Activated CD4-positive, alpha-beta memory T cell treated with anti-CD3 and anti-CD28 coated beads for 36 hours (primary cell): ENCODE measurements at places on chromosomes 7 and 10.

- DNase-seq = no peak
These were observed 48.2 kb upstream of the DPYSL4 start for GRCh38 chr10:132138596-132138995.

GRCh38 chr10:13335881-13336280 lies 12.2 kb downstream of the SEPHS1 start:
- no peak for DNase-seq

DNA sequence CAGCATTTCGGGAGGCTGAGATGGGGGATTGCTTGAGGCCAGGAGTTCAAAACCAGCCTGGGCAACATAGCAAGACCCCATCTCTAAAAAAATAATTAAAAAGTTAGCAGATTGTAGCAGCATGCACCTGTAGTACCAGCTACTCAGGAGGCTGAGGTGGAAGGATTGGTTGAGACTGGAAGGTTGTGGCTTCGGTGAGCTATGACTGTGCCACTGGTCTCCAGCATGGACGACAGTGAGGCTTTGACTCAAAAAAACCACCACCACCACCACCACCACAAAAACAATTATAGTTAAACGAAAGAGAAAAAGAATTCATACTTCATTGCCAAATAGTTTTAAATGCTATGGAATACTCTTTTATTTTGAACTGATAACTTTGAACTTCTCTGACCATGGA lies 63.4 kb downstream of the VTI1A start:
- DNase-seq = peak; percentile 47

DNA sequence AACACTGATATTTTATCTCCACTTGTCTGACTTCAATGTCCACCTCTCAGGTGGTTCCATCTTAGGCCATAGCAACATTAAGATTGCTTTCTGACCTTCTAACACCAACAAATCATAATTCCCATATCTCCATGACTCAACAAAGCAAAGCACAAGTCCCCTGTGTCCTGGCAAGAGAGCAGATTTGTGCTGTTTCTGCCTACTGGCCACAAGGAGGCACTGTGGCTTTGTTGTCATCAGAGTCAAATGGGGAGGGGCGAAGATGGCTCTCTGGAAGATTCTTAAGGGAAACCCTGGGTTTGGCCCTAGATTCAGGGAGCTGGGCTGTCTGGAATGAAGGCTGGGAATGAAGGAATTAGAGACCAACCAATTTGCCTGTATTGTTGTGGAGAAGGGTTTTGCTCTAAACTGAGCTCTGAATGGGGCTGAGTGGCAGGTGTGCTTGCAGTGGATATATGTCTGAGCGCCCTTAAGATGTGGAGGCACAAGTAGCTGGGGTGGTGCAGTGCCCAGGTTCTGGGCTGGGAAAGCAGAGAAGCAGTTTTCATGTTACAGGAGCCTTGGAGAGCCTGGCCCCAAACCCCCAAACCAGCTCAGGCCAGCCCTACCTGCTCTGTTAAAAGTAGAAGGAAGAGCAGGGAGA lies 154.8 kb upstream of the PRSS58 start:
- DNase-seq = peak; percentile 51

- no peak for DNase-seq
These were observed 220.7 kb upstream of the SHH start for GRCh38 chr7:156032973-156033372.

- DNase-seq = no peak
These were observed 3.2 kb downstream of the GJD4 start for GRCh38 chr10:35608328-35608672.

DNA sequence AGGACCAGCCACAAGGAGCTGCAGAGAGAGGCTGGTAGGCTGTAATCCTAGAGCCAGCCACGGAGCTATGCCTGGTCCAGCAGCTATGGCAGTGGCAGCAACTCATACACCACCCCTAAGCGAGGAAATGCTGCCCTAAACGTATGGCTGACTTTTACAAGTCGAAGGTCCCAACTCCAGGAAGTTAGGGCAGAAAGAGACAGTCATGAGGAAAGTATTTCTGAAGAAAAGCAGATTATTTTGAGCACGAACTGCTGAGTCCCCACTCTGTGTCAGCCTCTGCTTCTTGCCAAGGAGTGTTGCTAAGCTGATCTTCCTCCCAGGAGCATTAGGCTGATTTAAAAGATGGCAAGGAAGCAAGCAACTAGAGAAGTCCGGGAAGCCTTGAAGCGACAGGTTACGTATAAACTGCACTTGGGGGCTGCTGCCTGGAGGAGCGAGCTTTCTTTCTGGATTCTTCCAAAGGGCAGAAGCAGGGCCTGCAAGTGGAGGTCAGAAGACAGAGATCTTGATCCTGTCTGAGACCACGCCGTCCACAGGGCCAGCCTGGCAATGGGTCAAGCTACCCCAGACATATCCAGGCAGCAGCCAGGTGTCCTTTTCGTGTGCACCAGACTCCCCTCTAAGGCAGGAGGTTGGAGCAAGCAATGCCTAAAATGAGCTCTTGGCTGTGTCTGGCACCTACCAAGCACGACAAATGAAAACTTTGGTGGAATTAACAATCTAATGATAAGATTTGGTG lies 39.4 kb downstream of the PLXNA4 start:
- no peak for DNase-seq

GRCh38 chr7:70830426-70830825 lies 301.5 kb upstream of the GALNT17 start:
- DNase-seq = no peak

- no peak for DNase-seq
These were observed 19.1 kb downstream of the ZFAND4 start for GRCh38 chr10:45653454-45653853.

DNA sequence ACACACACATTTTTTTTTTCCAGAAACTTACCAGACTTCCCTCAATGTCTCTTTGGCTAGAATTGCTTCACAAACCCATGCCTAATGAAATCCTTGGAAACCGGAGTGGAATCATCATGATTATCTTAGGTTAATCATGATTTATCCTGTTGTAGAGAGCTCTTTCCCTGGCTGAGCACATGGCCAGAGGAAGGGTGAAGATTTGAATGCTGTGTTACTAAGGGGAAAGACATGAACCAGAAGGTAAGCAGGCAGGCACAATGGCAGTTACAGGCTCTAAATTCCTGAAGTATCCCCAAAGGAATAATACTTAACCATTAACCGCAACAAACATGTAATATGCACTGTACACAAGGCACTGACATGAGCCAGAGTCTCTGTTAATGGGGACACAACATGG lies 4.1 kb upstream of the RNF148 start:
- DNase-seq = no peak

GRCh38 chr10:116155191-116155590 lies 117.8 kb downstream of the GFRA1 start:
- no peak for DNase-seq

DNA sequence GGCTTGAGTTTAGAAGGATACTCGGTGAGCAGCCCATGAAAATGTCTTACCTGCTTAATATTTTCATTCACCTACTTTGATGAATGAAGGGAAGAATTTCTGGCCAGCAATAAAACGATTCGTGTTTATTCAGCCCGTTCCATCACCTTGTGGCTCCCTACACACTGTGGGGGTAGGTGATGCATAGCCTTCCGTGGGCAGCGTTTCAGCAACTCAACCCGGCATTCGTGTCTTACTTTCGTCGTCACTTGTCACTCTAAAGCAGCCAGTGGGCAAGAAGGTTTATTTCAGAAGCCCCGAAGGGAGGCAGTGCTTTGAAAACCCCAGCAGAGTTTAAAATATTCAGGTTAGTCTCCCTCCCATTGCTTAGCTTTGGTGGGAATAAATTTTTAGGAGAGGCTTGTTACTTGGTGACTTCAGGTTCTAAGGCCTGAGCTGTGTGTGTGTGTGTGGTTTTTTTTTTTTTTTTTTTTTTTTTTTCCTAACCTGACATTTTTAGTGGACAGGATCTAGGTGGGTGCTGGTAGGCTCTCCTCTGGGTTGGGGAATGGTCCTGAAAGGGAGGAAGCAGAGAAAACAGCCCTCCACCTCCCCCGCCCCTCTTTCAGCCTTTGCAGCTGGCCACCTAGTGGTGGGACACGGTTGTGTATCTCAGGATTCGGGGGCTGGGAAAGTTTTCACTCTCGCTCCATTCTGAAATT lies 1.8 kb downstream of the GRK5 start:
- DNase-seq = peak; percentile 79

GRCh38 chr10:26439406-26440087 lies 1.4 kb downstream of the APBB1IP start:
- no peak for DNase-seq

DNA sequence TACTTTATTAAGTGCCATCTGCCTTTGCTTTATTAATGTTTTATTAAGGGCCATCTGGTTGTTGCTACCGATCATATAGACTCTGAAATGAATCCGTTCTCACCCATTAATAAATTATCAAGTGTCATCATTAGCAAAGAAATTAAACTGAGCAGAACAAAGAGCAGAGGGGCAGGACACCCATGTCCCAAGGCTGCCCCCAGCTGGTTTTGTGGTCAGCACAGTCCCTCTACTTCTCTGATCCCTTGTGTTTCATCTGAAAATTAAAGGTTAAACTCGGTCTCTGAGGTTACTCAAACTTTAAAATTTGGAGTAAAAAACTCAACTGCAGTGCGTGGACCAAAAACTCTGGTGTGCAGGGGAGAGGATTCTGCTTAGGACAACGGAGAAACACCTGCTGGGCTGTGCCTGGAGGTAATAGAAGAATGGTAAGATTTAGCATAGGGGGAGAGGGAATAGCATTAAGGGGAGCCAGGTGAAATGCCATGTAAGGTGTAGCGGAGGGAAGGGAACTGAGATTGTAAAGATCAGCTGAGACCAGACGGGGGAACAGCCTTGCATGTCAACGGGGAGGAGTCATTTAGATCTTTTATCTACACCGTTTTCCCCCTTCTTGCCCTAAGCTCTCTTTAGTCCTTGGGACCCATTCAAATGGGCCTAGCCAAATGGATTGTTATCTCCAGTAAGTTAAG lies 10.8 kb upstream of the GSDME start:
- DNase-seq = no peak
